ENCODE measurements at places on chromosomes 6 and 20.

DNA sequence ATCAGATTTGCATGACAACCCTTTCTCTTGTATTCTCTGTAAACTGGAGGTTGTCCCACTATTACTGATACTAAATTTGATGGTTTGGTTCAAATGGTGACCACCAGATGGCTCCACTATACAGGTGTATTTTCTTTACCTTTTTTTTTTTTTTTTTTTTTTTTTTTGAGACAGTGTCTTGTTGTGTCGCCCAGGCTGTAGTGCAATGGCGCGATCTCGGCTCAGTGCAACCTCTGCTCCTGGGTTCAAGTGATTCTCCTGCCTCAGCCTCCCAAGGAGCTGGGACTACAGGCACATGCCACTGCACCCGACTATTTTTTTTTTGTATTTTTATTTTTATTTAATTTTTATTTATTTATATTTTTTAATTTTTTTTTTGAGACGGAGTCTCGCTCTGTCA, 6.6 kb upstream of the WTAP start:
- no peak for DNase-seq

DNA sequence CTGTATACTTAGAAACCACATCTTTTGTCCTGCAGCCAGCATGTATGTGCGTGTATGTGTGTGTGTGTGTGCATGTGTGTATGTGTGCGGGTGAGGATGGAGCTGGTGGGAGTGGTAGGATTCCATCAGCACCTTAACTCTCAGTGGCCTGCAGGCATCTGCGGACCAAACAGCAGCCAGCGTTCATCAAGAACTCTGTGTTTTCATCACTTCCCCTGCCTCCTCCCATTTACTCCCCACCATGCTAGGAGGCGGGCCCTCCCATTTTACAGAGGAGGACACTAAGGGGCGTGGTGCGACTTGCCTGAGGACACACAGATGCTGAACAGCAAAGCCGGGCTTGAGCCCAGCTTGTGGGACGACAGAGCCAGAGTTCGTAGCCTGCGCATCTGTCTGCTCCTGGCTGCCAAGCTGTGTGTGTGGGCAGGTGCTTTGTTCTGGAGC, 8.9 kb downstream of the VSTM2L start:
- DNase-seq, result no peak

- DNase-seq, result no peak
These were observed 135.3 kb downstream of the HFE start for GRCh38 chr6:26222571-26222970.

GRCh38 chr20:13402171-13402760, 181.2 kb downstream of the ISM1 start:
- no peak for DNase-seq

DNA sequence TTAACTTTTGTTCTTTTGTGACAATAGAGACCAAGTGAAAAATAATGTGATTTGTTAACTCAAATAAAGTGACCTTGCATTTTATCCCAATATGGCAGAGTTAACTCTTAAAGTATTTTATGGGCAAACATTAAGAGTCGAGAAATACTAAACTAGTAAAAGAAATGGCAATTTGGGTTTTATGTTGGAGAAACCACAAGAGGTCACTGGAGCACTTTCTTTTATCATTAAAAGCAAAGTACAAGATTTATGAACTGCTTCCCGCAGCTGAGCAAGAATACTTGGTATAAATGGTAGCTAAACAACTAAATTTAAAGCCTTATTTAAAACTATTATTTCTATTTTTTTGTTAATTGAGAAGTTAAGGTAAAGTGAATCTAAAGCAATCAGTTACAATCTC, 33.5 kb upstream of the MCM9 start:
- DNase-seq, result no peak

DNA sequence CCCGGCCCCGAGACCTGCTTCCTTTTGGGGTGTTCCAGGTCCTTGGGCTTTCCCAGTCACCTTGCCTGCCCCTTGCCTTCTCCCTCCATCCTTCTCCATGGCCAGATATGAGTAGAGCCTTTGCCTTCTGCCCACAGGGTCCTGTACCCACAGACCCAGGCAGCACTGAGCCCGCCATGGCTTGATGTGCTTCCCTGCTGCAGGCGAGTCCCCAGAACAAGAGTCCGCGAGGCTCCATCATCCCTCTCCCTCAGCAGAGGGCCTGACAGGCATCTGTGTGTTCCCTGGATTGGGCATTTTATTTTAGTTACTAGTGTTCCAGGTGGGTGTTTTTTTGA, 21.9 kb downstream of the PYGB start:
- no peak for DNase-seq

- no peak for DNase-seq
These were observed 38.6 kb downstream of the PREX1 start for GRCh38 chr20:48789185-48789668.

DNA sequence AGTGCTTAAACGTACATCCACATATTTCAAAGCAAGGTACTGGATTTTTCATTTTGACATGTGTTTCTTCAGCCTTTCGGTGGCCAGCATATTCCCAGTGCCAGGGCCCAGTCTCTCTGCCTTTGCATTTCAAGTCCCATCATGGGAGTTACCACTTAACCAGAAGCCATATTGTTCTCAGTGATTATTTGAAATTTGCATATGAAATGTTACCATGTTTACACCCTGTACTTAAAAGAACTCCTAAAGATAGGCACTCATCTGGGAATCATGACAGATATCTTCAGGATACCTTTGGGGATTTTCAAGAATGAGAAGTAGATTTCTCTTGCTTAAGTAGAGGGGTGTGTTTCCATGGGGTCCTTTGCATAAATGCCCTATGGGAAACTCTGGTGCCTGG, 367.5 kb downstream of the NRN1 start:
- no peak for DNase-seq

- no peak for DNase-seq
These were observed 153.6 kb downstream of the BMP2 start for GRCh38 chr20:6920991-6921613.

DNA sequence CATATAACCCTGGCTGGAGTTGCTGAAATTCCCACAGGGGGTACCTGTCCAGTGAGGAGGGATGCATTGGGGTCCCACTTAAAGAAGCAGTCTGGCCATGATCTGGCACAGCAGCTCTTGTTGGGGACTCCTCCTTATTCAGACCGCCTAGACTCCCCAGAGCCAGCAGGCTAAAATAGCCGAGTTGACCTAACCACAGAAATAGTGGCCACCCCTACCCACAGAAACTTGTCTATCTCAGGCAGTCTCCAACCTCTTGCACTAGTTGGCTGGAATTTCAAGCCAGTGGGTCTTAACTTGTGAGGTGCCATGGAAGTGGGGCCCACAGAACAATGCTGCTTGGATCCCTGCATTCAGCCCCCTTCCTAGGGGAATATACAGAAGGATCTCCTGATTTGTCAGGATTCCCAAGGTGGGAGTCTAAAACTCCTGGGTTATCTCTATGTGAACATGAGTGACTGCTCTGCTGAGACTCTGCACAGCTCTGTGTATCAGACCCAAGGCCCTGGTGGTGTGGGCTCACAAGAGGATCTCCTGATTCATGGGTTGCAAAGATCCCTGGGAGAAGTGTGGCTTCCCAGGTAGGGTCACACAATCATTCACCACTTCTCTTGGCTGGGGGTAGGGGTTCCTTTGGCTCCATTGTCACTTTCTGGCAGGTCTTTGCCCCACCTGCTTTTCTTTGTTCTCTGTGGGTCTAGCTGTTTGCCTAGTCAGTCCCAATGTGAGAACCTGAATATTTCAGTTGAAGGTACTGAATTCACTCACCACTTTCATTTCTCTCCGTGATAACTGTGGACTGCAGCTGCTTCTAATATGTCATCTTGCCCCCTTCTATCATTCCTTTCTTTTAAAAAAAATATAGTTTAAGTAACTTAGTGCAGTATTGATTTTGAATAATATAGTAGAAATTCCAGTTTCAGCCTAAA, 65.5 kb upstream of the CLVS2 start:
- no peak for DNase-seq

DNA sequence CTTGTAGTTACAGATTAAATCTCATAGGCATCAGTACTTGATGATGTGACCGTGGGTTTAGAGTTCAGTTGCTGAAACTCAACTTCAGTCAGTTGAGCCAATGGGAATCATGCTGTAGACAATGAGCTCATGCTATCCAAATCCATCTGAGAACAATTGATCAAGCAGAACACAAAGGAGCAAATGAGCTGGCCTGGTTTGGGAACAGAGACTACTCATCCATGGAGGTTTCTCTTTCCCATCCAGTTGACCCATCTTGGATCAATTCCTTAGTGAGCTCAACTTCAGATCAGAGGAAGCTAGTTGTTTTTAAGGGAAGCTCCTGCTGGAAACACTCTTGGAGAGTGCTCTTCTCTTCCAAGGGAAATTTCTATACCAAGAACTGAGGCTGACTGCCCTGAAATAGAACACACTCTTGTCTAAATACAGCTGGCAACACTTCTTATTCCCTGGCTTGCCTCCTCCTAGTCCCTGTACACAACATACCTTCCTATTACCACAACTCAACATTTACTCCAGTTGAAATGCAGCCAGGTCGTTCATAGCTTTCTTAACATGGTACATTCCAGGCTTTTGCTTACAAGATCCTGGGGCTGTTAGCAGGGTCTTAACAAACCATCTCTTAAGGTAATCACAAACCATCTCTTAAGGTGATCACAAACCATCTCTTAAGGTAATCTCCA, 203.9 kb upstream of the PRDM1 start:
- no peak for DNase-seq
